ENCODE measurements at places on chromosomes 7 and 10. TPM values are rescaled to one million over a fixed set of nuclear protein-coding genes. Genes with fewer than 3 reads are reported as not detected.

- no peak for DNase-seq
These were observed 76.5 kb downstream of the CUBN start for GRCh38 chr10:17053061-17053460.

DNA sequence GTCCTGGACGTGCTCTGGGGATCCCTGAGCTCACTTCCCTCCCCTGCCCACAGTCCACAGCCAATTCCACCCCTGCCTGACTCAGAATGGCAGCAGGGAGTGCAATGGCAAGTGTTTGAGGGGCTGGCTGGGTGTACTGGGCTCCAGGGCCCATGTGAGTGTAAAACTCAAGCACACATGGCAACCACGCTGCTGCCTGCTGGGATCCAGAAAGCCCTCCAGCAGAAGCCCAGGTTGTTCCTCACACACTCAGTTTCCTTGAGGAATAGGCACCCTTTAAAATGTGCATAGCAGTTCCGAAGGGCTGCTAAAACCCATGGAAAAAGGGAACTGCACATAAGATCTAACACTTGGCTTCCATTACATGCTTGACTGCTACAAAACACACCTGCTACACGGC is 11.3 kb upstream of the ATP6V0A4 start:
- no peak for DNase-seq

- DNase-seq, result no peak
These were observed 444.8 kb downstream of the GRID1 start for GRCh38 chr10:85921789-85922188.

The LRRD1 gene
- total RNA-seq, result not detected

GRCh38 chr7:112449353-112449752 is 907 bp upstream of the IFRD1 start:
- DNase-seq, result peak; percentile 24

GRCh38 chr7:112487457-112488263 is 6.9 kb downstream of the LSMEM1 start:
- no peak for DNase-seq

The ANAPC16 gene
- 80.0 TPM for total RNA-seq

- no peak for DNase-seq
These were observed 15.4 kb upstream of the TMEM243 start for GRCh38 chr7:87234949-87235348.

DNA sequence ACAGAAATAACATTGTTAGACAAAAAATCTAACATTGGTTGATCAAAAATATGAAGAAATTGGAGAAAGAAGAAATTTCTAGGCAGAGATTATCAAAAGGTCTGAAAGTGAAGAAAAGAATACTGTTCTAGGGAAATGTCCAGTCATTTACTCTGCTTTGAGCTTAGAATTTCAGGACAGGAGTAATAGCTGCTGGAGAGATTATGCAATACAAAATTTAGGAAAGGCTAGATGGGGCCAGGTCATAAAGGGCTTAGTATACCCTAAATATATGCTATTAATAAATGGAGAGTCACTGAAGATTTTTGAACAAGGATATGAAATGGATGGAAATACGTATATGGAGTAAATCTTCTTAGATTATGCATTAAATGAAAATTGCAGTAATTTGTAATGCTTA is 279.2 kb downstream of the CACNA2D1 start:
- no peak for DNase-seq

- no peak for DNase-seq
These were observed 127.0 kb upstream of the AHR start for GRCh38 chr7:17171427-17171826.

The SUN3 gene
- not detected for total RNA-seq

DNA sequence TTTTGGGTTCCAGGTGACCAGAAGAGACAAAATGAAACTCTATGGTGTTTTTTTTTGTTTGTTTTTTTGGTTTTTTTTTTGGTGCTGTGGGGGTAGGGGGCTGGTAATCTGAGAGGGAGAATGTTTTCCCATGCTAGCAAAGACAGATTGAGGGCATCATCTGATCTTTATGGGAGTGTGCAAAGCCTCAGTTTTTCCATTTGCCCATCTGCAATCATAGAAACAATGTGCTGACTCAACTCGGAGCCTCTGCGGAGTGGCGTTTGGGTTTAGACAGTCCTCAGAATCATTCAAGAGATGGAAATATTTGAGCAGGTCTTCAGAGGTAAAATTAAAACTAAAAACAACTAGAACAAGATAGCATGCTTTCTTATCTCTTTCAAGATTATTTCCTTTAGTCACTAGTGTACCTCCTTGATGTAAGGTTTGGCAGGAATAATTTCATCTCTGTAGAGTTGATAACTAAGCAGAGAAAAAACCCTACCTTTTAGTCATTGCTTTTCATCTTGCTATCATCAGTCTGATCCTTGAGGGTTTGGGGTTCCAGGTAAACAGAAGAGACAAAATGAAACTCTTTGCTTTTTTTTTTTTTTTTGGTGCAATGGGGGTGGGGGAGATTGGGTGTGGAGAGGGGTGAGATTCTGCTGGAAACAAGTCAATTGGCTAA is 18.0 kb downstream of the CNNM2 start:
- DNase-seq, result no peak

DNA sequence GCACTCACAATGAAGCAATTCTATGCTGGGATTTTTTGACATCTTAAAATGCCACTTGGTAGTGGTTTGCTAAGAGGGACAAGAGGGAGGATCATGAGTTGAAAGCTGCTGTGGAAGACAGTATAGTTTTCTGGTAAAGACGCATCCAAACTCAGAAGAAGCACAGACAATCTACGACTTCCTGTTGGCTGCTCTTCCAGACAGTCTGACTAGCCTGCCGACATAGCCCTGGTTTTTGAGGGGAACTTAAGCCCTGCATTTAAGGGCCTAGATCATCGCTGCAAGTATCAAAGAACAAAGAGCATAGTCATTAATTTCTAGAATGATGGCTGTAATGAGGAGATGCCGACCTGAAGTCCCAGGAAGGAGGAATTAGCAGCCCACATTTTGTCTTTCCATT is 99.9 kb upstream of the IKZF1 start:
- DNase-seq, result no peak

GRCh38 chr10:2076528-2076927 is 339.2 kb upstream of the ADARB2 start:
- DNase-seq, result no peak

DNA sequence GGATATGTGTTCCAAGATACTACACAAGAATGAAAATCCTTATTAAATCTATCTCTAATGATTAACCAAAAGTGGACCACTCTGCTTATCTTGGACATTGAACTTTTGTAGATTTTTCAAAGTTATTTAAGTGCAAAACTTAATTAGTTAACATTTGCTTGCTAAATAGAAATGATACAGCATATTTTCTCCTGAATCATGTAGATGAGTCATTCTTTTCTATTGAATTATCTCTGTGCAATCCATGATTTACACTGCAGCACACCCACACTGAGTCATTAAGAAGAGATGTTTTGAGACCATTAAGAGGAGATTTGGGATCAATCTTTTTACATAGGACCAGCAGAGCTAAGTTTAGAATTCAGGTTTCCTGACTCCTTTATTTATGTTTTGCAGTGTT is 6.6 kb upstream of the ABCC2 start:
- DNase-seq, result no peak
